GOT3 (cell line): ENCODE measurements at places on chromosomes 5 and 9.

DNA sequence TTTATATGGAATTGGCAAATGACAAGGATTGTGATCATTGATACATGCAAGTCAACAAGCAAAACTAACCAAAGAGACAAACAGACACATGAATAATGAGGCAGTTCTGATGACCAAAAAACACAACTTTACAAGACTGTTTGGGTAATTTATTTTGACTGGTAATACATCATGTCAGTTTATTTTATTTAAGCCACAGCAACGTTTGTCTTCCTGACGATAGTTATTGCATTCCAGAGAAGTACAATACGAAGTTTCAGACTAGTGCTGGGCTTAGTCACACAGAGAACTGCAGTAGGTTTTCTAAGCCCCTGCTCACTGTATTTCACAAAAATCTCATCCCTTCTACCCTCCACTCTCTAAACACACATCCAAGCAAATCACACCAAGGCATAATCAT, 514.2 kb downstream of the RAB3C start:
- DNase-seq, result no peak

- DNase-seq, result no peak
Measured at GRCh38 chr5:59038798-59039295, 456.0 kb downstream of the RAB3C start.

DNA sequence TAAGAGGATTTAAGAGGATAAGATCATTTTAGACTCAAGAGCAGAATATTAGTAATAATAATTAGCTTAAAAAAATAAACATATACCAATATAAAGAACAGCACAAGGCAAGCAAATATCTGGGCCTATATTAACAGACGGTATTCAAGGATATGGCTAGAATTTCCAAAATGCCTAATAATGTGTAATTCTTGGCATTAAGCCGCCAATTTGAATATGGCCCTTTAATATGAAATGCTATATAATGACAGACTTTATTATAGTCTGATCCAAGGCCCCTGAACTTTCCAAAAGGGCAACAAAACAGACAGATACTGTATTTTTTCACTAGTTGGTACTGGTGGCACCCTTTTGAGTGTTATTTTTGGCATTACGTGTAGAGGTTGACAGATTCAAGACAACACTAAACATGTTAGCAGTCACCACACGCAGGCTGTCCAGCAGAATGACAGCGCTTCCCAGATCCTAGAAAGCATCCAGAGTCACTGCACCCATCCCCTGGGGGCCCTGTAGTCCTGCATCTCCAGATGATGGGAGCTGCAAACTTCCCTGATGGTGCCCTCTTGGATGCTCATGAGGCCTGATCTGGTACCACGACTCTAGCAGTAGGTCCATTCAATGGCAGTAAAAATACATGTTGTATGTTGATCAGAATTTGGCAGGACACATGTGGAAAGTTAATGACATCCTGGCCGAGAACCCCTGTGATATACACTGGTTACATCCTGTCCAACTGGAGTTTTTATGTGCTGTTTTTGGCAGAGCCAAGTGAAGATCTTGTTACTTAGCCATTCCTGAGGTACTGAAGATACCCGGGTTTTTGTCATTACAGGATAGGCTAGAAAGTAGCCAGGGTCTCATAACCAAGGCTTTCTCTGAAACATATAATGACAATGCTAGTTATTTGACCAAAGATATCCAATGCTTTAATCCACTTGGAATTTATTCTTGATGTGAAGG, 1.7 kb upstream of the ABL1 start:
- DNase-seq, result no peak

GRCh38 chr5:53253421-53253871, 143.9 kb upstream of the MOCS2 start:
- DNase-seq, result no peak

DNA sequence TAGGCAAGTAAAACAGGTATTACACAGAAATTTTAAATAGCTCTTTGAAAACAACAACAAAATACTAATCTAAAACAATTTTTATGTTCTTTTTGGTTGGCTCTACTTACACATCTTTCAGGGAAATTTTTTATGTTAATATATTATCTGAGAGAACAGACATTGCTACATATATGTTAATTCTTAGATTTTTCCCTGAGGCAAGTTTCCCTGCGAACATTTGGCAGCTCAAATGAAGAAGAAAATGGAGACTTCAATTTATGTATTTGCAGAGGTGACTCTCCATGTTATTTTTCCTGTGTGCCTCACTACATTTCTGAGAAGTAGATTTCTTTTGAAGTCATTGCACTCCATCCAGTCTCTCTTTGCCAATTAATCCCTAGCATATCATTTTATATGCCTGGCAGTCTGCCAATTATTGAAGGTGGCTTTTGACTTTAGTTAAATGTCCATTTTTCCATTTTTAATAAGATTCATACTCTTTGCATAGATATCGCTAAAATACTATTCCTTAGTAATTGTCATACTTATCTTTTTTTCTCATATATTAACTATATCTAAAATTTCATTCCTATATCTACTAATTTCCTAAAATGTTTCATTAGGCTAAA, 908.2 kb upstream of the CDH10 start:
- no peak for DNase-seq

DNA sequence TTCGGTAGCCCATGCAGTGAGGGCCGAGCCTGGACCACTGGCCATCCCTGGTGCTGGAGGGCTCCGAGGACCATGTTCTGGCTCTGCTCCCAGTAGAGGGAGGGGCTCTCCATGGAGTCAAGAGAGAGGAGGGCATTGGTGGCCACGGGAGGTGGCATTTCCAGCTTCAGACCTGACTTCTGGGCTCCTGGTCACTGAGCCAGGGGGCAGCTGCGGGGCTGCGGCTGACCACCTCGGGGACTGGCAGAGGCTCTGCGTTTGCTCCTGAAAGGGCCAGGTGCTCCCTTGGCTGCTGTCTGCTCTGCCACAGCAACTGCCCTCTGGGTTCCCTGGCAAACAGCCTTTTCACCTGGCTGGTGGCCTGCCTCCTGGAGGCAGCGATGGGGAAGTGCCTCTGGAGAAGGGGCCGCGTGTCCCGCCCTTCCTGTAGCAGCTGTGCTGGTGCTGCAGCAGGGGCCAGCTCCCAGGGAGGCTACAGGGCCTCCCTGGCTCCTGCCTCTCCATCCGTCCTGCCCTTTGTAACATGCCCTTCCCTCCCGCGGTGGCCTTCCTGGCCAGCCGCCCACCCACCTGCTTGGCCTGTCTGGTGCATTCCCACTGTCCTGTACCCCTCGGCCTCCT, 144.6 kb downstream of the CACNA1B start:
- no peak for DNase-seq

DNA sequence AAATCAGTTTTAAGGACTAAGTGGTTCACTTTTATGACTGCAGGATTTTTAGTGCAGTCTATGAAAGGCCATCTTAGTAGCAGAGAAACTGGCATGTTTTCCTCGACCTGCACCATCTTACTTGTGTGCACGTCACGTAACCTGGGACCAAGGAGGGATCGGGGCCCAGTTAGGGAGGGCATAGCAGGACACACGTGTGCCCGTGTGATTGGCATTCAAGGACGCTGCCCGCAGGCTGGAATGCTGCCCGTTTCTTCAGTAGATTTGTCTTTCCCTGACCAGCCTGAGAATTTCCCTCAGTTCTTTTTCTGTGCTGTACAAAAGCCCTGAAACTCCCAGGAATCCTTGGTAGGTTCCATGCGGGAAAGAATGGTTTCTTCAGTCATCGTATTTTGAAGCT, 196.3 kb downstream of the TRIO start:
- no peak for DNase-seq

GRCh38 chr9:124477648-124478285, 27.5 kb downstream of the ADGRD2 start:
- no peak for DNase-seq

- no peak for DNase-seq
Measured at GRCh38 chr5:178994580-178995340, at the start of gene GRM6. GRM6 (minus strand) TSS chr5:178995320; CDS start chr5:178994944, 376 bp downstream.

DNA sequence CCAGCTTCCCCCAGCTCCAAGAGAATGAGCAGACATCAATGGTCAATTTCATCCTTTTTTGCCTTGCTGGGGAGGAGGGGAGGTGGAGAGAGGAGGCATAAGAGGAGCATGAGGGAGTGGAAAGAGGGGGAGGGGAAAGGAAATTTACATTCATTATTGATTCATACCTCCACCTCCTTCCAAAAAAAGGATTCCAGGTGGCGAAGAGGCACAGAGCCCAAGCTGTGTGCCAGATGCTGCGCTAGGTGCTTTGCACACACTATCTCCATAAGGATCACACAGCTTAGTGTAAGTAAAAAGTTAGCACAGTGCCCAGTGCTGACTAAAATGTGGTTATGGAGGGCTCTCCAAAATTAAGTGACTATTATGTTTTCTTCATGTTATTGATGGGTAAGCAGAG, 11.0 kb downstream of the ASTN2 start:
- no peak for DNase-seq

- no peak for DNase-seq
Measured at GRCh38 chr5:61966296-61966955, 339.6 kb upstream of the KIF2A start.

DNA sequence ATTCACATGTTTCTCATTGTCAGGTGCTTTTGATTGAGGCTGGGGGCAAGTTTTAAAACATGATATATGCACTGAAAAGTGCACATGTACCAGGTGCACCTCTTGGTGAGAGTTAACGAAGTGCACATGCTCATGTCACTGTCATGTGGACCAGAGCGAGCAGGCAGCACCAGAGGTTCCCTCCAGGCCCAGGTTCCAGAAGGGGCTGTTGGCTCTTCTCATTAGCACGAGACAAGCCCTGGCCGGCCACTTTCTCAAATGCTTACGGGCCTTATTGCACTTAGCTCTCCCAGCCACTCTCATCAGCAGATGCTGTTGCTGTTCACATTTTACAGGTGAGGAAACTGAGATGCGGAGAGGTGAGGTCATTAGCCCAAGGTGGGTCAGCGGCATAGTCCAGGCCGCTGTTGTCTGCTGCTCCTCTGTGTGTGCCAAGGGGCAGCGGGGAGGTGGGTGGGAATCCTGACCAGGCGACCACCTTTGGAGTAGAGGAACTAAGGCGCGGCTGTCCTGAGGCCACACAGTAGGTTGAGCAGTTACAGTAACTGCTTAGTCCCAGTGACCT, 27.4 kb downstream of the TENT4A start:
- no peak for DNase-seq

GRCh38 chr5:62640446-62640845, 61.8 kb downstream of the LRRC70 start:
- no peak for DNase-seq

GRCh38 chr9:88106492-88106891, 31.8 kb downstream of the SPATA31C2 start:
- no peak for DNase-seq

GRCh38 chr5:135487839-135488514, 35.8 kb upstream of the TIFAB start:
- no peak for DNase-seq

DNA sequence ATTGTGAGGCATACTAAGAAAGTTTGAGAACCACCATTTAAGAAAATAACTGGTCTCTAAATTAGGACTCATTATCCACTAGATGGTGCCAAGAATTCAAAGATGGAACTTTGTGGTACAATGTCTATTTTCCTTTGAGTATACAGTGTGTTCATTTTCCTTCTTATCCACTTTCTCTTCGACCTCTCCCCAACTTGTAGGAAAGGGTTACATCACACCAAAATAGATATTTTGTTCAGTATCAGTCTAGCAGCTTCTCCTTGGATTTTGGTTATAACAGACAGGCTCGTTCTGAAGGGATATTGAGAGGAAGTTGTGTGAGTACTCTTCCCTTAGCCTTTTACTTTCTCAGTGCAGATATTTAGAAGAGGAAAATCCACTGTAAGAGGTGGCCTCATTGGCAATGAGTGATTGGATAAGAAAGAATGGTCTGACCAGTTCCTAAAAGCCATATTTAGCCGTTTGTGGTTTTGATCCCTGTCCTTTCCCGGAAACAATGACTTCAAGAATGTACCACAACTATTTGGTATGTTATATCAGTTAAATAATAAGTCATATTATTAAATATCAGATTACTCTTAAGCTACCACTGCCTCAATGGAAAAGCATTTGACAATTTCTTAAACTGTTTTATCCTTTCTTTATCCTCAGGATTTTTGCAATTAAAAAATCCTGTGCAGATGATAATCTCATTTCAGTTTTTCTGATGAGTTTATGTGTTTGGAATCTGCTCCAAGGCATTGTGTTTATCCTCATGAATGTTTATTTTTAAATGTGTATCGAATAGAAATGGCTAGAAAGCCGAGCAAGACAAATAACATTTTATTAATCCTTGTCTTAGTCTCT, 69.0 kb upstream of the GRAMD2B start:
- no peak for DNase-seq

GRCh38 chr9:35832814-35833213, 3.8 kb downstream of the TMEM8B start:
- DNase-seq, result no peak

DNA sequence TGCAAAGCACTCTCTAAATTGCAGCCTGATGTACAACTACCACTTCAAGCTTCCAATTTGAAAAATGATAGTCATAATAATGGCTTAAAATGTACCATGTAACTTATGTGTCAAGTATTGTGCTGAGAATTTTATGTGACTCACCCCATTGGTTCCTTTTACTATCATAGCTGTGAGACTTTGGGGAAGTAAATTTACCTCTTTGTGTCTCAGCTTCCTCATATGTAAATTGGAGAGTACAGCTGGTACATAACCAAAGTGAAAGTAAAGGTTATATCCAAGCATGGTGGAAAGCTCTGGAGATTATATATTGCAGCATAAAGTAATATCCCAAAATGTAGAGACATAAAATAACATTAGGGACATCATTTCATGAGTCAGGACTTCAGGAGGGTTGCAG, 2200.4 kb upstream of the C9orf72 start:
- no peak for DNase-seq

- no peak for DNase-seq
Measured at GRCh38 chr5:66169534-66169933, 25.4 kb downstream of the SREK1 start.

- DNase-seq, result no peak
Measured at GRCh38 chr9:94801681-94802080, 75.2 kb downstream of the AOPEP start.

DNA sequence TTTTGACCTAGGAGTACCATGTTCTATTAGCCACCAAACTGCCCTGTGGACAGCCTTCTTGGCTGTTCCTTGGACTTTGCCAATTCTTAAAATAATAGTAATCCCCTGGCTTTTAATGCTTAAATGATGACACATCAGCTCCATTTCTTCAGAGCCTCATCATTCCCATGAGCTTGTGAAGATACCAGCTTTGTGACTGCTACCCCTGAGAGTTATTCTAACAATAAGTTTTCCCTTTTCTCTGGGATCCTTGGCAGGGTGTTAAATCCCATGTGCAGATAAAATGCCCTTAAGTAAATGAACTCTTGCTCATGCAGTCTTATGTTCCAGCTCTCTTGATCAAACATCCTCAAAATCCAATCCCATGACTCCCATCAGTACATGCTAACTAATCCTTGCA, 415.3 kb downstream of the CETN3 start:
- DNase-seq, result no peak

GRCh38 chr9:121562301-121562700, 62.7 kb upstream of the GGTA1 start:
- no peak for DNase-seq

GRCh38 chr5:115842089-115842935, 577 bp downstream of the AP3S1 start:
- DNase-seq, result no peak

- DNase-seq, result no peak
Measured at GRCh38 chr9:87497080-87497603, 525 bp upstream of the DAPK1 start.

- no peak for DNase-seq
Measured at GRCh38 chr9:101365181-101365580, 19.6 kb downstream of the BAAT start.
